T-cell (primary cell): ENCODE measurements at places on chromosomes 11 and 22. TPM values are rescaled to one million over a fixed set of nuclear protein-coding genes. Genes with fewer than 3 reads are reported as not detected.

ADAMTS15 gene
- 0.07 TPM for total RNA-seq

GLB1L3 gene
- total RNA-seq = 2.8 TPM

ACTN3 gene
- 0.23 TPM for total RNA-seq

GPR83 gene
- total RNA-seq = not detected

CDPF1 gene
- total RNA-seq = 6.1 TPM

FAR1 gene
- total RNA-seq = 28.7 TPM
